ENCODE measurements at places on chromosomes 12 and 14.

- DNase-seq = no peak
Measured at GRCh38 chr14:80942191-80942600, 658 bp upstream of the CEP128 start.

DNA sequence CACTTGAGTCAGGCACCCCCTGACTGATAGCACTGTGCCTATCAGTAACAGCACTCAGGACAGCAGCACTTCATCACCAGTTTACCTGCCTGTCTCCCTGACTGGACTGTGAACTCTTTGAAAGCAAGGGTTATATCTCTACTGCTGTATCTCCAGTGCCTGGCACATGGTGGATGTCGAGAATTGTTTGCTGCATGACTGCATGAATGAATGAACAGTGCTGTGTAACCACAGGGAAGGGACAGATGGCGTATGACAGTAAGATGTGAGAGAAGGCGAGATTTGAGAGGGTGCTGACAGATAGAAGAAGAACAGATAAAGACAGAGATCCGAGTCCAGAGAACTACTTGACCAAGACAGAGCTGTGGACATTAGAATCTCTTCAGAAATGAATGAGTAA is 29.7 kb downstream of the BRAP start:
- no peak for DNase-seq

- DNase-seq = no peak
Measured at GRCh38 chr12:63098851-63099250, 52.1 kb downstream of the AVPR1A start.

DNA sequence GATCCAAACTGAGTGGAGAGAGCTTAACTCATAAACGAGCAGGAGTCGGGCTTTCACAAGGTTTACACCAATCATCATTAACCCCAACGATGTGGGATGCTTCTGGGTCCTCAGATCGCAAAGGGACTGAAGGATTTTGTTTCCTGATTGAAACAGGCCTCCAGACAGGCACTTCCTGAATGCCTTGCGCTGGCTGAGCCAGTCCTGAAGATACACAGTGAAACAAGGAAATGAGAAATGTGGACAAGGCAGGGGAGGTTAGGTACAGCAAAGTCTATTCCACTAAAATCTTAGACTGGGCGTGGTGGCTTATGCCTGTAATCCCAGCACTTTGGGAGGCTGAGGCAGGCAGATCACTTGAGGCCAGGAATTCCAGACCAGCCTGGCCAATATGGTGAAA is 30.7 kb downstream of the RBM19 start:
- no peak for DNase-seq

- DNase-seq = no peak
Measured at GRCh38 chr12:17665839-17666238, 424.2 kb downstream of the RERGL start.

GRCh38 chr14:94690486-94690885 is 78.3 kb downstream of the SERPINA3 start:
- no peak for DNase-seq

DNA sequence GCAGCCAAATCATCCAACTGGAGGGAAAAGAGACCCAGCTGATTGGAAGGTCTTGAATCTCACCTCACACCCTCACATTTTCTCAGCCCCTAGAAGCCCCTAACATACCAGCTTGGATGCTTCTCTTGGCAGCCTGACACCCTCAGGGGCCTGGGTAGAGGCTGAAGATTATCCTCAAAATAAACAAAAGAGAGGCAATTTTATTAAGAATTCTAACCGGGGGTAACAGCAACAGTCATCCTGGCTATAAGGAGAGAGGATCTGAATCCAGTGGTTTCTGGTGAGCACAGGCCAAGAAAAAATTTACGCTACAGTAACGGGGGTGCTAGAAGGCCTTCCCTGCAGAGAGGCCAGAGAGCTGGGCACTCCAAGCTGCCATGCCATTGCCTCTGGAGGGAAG is 21.6 kb downstream of the KRT76 start:
- DNase-seq = no peak
